CD4-positive, alpha-beta memory T cell (primary cell): ENCODE measurements at places on chromosomes 5 and 9.

- no peak for DNase-seq
Observed at GRCh38 chr5:96729156-96729555, 67.0 kb downstream of the CAST start.

- DNase-seq, result no peak
Observed at GRCh38 chr5:31396611-31397295, 135.1 kb downstream of the DROSHA start.

GRCh38 chr9:136247947-136248637 lies 2.5 kb upstream of the QSOX2 start:
- DNase-seq, result no peak

GRCh38 chr5:168311061-168311566 lies 19.7 kb downstream of the WWC1 start:
- no peak for DNase-seq

GRCh38 chr5:159051421-159052282 lies 48.1 kb downstream of the EBF1 start:
- no peak for DNase-seq

DNA sequence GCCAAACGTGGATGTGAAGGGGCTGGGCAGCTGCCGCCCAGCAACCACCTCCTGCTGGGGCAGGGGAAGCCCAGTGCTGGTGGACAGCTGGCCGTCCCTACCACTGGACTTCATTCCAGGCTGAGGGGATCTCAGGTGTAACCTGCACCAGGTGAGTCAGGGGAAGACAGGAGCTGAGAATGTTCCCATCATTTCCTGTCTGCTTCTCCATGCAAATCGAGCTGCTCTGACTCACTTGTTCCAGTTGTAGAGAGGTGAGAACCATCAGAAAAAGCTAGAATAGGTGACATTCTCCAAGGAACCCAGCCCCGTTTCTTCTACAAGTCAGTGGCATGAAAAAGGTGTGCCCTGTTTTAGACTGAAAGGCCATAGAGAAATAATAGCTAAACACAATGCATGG lies 21.8 kb upstream of the BARX1 start:
- DNase-seq, result no peak

DNA sequence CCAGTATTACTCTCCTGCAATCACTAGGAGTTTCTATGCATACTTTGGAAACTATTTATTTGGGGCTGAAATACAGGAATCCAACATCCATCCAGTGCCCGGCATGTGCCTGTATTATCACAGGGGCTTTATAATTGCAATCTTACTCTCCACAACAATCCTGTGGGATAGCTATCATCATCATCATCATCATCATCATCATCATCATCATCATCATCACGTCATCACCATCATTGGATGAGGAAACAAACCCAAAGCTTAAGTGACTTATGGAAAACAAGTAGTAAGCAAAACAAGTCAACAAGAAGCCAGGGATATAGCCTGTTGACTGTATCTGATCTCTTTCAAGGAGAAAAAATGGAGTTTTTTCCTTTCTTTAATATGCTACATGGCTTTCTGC lies 47.8 kb upstream of the FYB1 start:
- DNase-seq, result no peak

- DNase-seq, result no peak
Observed at GRCh38 chr5:139756971-139757370, 38.6 kb upstream of the PSD2 start.

DNA sequence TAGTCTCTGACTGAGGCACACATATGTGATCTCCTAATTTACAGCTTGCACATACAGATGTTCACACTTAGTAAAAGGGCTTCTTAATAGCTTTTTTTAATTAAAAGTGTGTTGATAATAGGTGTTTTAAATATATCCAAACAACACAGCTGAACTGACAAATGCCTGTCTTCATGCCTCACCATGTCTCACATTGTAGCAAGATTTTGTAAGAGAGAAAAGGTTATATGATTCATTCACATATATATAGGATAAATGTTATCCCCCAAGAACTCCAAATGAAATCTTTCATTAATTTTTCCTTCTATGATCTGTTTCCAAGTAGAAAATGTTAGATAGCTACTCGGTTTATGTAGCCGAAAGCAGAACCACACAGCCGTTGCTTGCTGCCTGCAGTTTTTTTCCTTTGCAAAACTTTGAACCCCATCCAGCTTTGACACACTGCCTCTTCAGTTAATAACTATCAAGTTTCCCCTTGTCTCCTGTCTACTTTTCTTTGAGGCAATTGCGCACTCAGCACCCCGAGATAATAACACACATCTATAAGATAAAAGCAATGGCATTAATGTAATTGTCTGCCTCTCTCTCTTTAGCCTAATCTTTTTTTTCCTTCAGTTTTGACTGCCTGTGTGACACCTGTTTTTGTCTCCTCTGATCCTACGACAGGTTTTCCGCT lies 299.2 kb downstream of the BNC2 start:
- DNase-seq, result no peak

- no peak for DNase-seq
Observed at GRCh38 chr5:122694884-122695283, 80.0 kb upstream of the SNX2 start.

DNA sequence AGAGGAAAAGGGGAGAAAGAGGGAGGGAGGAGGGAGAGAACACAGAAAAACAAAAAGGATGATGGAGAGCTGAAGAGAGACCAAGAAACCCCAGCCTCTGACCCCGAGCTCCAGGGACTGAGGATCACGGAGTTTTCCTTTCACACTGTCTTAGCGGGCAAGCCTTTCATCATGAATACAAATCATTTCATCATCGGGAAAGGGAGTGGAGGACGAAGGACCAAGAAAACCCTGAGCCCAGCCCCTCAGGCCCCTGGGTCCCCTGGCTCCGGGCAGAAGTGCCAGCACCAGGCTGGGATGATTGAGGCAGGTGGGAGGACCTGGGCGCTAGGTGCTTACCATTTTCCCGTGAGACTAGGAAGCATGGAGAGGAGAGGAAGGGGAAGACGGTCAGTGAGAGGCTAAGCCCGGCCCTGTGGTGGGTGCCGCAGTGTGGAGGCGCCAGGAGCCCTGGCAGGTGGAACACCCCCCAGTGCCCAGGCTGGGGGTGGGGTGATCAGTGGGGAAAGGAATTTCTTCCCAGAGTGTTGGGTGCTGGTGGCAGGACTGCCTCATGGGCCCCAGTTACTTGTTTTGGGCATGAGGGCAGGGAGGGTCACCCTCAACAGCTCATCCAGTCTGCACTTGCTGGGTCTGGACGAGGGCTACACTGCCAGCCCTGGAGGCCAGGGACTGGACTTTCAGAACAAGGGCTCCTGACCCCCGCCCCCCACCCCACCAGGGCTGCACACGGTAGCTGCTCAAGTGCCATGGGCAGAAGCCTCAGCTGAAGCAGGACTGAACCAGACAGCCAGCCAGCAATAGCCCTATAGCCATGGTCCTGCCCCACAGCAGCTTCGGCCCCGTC lies 49.0 kb upstream of the SARDH start:
- no peak for DNase-seq

DNA sequence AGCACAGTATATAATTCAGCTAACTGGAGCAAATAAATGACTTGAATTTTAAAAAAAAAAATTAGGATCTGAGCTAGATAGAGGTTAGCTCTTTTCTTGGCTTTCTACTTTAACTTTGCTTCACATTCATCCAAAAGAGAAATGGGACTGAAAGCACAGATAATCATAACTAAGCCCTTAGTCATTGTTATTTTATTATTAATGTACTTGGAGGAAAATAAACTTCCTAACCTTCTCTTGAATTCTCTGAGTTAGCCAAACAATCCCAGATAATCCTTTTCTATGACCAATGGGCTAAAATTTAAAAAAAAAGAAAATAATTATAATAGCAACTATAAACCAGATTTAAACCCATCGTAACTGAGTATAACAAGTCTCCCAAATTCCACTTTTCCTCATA lies 57.6 kb upstream of the RASA1 start:
- DNase-seq, result no peak

- no peak for DNase-seq
Observed at GRCh38 chr5:168663276-168664004, 84.3 kb upstream of the PANK3 start.

DNA sequence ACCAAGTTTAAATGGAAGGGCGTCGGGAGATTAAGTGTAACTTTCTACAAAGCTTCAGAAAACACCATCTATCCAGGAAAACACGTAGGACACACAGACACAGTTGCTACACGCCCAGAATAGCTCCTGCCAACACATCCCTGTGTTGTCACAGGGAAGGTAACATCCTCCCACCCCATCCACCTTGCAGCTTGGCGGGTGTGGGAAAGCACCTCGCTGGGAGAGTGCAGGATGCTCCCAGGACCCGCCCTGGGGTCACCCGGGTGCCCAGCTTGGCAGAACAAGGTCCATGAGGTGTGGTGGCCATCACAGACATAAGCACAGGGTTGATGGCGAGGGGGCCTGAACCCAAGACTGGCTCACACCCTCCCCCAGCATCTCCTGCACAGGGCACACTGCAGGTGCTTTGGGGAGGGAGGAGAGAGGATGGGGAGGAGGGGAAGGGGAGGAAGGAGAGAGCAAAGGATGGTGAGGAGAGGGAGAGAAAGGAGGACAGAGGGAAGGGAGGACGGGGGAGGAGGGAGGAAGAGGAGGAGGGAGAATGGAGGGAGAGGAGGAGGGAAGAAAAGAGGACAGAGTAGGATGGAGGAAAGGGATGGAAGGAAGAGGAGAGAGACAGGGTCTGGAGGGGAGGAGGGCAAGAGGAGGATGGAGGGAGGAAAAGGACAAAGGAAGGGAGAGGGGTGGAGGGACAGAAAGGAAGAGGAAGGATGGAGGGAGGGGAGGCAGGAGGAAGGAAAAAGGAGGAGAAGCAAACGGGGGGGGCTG lies 37.2 kb downstream of the GOLM1 start:
- DNase-seq, result no peak

GRCh38 chr9:128275198-128276007 lies at the start of gene GOLGA2:
Gene GOLGA2, minus strand, starts transcription at chr9:128276007. Its CDS starts 31 bp downstream, at chr9:128275976.
- peak; percentile 4 for DNase-seq

DNA sequence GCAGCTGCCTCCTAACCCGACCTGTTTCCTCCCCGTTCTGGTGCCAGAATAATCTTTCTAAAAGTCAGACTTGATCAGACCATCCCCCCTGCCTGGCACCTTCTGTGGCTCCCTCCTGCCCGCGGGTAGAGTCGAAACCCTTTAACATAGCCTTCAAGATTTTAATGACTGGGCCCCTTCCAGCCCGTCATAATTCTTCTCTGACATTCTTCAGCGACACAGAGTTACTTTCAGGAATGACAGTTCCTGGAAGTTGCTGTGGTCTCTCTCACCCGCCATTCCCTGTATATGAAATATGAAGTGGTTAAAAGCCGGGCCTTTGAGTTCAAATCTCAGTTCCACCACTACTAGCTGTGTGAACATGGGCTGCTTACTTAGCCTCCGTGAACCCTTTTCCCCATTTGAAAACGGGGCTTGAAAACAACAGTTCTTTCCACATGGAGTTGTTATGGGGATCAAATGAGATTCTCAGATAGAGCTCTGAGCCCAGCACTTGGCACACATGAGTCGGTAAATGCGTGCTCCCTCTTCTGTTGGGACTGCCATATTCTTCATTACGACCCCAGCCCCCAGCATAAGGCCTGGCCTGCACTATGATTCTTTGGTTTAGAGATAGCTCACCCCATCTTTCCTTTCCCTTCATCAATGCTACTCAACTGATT lies 737 bp downstream of the NANS start:
- DNase-seq, result no peak

- no peak for DNase-seq
Observed at GRCh38 chr9:113705928-113706519, 170.1 kb upstream of the ZNF618 start.

DNA sequence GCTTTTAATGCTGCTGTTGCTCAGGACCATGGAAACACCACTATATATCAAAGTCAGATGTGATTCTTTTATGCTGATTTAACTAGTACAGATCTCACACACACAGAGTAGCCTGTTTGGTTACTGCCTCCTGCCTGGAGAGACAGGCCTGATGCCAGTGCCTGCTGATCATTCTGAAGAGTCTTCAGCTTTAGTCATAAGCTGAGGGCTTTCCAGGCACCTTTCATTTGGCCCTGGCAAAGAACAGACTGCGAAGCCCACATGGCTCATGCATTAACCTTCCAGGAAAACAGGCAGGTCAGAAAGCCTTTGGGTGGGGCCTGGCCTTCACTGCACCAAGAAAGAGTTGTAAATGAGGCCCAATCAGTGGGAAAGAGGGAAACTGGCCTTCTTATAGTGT lies 144.7 kb downstream of the SAXO1 start:
- DNase-seq, result no peak

DNA sequence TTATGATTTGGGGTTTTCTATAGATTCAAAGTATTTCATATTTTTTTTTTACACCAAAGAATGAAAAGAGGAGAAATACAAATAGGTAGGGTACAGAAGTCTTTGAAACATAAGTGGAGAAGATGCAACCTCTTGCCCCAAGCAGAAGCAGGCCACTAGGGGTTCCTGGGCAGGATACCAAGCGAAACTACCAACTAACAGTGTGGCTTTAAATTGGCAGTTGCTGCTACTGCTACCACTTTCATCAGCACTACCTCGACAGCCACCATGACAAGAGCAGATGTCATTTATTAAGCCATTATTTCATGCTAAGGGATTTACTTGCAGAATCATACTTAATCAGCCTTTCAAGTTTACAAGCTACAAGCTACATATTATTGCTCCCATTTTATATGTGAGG lies 288.1 kb downstream of the NR3C1 start:
- DNase-seq, result no peak

- no peak for DNase-seq
Observed at GRCh38 chr9:121551985-121552753, 52.5 kb upstream of the GGTA1 start.

DNA sequence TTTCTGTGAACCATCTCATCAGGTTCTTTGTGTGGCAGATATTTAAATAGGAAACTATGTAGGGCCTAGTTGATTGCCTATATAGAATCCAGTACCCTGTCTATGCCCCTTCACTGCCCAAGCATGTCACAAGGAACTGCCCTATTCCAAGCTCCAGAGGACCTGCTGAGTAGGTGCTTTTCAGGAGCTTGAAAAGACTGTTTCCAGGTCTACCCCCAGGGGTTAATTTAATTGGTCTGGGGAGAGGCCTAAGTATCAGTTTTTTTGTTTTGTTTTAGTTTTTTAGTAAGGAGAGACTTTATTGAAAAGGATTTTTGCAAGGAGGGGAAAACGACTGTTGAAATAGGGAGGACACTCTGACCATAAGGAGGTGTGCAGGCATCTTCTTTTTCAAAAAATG lies 43.3 kb downstream of the EXOSC2 start:
- DNase-seq, result no peak

DNA sequence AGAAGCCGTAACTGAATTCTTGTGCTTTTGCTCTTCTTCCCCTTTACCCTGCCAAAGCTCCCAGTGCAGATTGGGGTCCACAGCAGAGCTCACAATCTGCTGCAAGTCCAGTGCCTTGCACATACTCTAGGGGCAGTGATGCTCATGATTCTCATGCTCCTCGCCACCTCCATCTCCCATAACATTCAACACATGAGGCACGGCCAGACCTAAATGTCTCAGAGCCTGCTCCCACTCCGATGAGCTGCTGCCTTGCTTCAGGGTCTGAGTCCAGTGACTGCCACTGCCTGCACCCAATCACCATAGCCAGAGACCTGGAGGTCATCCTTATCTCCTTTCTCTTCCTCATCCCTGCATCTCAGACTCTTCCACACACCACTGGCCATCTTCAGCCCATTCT lies 10.5 kb downstream of the CSF1R start:
- DNase-seq, result no peak

GRCh38 chr5:119396030-119396664 lies 40.3 kb downstream of the TNFAIP8 start:
- no peak for DNase-seq
